ENCODE measurements at places on chromosomes 1 and 21.
A peak's percentile ranks its signal among the peaks of the same experiment; 100 is the strongest.

DNA sequence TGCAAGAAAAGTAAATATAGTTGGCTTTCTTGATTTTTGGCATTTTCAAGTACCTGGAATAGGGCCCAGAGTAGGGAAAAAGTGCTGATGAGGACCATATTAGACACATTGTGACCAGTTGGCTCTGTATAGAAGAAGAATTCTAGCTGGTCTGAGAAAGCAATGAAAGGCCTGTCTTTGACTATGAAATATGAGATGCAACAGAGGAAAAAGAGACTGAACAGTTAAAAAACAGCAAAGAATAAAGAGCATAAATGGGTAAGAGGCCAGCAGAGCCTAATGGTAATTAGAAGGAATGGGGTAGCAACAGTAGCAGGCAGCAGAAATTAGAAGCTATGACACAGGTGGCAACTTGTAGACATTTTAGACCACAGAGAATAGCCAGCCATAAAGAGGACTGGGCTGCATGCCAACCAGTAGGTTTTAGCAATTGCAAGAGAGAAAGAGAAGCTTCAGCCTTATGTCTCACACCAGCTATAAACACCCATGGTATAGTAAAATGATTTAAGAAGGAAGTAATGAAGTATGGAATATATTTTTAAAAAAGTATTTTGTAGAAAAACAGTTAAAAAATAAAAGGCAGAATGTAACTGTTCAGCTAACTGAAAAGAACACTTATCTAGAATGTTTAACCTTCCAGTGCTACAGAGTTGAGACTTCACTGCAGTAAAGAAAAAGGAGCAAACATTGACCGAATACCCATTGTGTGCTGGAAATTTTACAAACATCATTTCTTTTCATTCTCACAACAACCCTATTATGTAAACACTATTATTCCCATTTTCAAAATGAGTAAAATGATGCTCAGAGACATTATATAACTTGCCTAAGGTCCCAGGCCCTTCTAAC lies 114.1 kb downstream of the LHX4 start:
- no peak for DNase-seq

DNA sequence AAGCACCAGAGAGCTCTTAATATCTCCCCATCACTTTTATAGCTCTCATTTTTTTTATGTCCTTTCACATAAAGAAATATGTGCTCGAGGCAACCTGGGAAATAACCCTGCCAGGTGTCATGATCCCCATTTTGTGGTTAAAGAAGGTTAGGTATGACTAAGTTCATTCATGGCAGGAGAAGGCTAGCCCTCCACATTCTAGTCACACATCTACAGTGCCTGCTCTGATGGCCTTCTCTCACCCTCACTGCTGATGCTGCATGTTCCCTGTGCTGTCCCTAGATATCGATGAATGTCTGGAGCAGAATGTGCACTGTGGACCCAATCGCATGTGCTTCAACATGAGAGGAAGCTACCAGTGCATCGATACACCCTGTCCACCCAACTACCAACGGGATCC lies 187.5 kb downstream of the TPR start:
- no peak for DNase-seq

DNA sequence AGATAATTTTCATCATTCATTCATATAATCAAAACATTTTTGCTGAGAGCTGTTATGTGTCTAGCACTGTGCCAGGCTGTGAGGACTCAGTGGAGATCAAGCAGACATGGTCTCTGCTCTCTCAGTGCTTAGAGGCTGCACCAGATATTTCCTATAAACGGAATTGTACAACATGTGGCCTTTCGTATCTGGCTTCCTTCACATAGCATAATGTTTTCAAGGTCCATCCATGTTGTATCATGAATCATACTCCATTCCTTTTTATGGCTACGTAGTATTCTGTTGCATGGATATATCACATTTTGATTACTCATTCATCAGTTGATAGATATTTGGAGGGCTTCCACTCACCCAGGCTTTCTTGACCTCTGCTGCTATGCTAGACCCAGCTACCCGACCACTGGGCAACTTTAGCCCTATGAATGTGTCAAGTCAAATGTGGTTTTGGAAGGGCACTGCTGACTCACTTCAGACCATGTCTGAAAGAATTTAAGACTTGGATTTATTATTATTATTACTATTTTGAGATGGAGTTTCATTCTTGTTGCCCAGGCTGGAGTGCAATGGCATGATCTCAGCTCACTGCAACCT lies 18.5 kb downstream of the NCF2 start:
- DNase-seq, result no peak

GRCh38 chr1:34642679-34643078 lies 112.2 kb upstream of the GJB5 start:
- no peak for DNase-seq

DNA sequence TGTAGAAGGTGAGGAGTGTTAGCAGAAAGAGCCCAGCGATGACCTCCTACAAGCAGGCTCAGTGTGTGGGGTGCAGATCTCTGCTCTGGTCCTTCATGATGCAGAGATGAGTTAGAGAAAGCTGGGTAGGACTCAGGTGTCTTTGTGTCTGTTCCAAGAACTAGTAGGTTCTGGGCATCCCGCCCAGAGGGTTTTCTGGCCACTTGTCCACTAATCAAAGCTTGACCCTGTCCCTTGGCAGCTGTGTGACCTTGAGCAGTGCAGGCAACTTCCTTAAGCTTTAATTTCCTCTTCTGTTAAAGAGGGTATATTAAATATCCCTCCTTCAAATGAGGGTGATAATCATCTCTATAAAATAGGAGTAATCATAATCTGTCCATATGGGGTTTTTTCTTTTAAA lies 54.7 kb upstream of the WNT4 start:
- no peak for DNase-seq

- DNase-seq, result peak; percentile 86
Observed at GRCh38 chr1:89820422-89821321, at the start of gene LRRC8D. LRRC8D (plus strand) TSS chr1:89821032; CDS start chr1:89933069, 112,037 bp downstream.

GRCh38 chr1:40949563-40949962 lies 29.9 kb upstream of the CTPS1 start:
- DNase-seq, result no peak

- no peak for DNase-seq
Observed at GRCh38 chr1:15538771-15539170, 12.1 kb downstream of the DNAJC16 start.

DNA sequence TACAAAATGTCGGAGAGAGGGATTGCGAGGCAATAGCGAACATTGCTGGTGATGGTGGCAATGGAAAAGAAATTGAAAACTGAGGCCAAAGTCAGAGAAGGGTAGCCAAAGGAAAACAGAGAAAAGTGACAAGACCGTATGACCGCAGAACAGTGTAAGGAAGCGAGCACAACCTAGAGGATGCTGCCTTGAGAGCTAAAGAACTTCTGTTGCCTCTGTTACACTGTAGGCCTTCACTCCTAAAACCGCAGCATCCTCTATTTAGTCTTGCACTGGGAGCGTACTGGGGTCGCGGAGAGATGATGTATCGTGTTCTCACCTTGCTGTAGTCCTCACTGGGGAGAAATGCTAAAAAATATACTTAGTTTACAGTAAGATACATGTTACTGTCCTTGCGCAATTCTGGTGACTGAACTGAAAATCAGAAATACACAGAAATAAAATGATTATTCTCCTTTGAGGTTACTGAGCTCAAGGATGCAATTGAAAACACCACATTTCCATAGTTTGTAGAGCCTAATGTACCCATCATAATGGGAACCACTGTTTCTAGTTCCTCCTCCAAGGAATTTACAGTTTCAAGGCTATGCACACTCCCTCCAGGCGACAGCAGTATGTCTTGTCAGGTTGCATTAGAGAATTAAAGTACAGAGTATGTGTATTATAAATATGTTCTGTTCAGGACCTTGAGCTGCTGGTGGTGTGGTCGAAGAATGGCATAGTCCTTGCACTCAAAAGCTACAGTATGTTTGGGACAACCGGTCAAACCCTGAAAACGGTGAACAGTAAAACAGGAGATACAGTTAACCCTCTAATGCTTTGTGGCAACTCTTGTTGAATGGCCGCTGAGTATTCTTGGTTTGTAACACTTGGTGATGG lies 1.3 kb downstream of the NEK7 start:
- peak; percentile 70 for DNase-seq

- no peak for DNase-seq
Observed at GRCh38 chr1:84078108-84078841, 65.8 kb upstream of the PRKACB start.

DNA sequence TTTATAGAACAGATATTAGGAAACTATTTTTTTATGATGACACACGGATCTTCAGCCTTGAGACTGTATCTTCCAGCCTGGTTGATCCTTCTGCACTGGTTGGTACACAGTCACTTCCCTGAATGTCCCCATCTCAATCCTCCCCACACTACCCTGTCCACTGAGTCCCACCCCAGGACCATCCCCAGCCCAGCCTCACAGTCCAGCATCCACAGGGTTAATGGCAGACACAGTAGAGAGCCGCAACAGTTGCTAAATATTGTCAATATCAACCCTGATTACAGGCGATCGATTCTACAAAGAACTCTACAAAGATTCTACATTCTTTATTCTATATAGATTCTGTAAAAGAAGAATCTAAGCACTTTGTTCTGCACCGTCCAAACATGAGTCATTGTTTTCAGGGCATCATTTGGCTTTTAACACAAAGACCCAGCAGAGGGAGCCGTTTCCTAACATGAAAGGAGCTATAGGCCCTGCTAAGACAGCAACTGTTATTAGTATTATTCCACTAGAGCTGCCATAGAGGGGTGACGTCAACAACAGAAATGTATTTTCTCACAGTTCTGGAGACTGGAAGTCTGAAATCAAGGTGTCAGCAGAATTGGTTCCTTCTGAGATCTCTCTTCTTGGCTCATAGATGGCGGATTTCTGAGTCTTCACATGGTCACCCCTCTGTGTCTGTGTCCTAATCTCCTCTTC lies 30.1 kb upstream of the IFNAR2 start:
- DNase-seq, result peak; percentile 81

- peak; percentile 89 for DNase-seq
Observed at GRCh38 chr1:153532769-153533599, 2.8 kb downstream of the S100A6 start.

DNA sequence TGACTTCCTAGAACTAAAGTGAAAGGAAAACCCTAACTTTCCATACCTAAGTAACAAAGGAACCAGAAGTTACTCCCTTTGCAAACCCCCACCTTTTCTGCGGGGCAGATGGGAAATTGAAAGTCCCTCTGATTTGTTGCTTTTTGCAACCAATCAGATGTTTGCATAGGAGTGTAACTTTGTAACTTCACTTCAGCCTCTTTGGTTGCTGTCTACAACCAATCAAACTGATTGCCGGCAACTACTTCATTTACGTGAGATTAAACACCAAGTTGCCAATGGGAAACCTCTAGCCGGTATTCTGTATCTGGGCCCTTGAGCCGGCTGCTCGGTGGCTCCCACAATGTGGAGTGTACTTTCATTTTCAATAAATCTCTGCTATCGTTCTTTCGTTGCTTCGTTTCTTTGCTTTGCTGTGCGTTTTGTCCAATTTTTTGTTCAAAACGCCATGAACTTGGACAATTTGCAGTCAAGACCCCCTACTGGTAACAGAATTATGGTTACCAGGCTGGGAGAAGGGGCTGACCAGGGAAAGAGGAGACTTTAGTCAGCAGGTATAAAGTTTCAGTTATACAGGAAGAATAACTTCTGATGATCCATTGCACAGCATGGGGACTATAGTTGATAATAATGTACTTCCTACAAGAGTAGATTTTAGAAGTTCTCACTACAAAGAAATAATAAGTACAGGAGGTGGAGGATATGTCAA lies 69.2 kb upstream of the RGS2 start:
- DNase-seq, result no peak

- no peak for DNase-seq
Observed at GRCh38 chr1:6143395-6143794, 36.7 kb downstream of the CHD5 start.

DNA sequence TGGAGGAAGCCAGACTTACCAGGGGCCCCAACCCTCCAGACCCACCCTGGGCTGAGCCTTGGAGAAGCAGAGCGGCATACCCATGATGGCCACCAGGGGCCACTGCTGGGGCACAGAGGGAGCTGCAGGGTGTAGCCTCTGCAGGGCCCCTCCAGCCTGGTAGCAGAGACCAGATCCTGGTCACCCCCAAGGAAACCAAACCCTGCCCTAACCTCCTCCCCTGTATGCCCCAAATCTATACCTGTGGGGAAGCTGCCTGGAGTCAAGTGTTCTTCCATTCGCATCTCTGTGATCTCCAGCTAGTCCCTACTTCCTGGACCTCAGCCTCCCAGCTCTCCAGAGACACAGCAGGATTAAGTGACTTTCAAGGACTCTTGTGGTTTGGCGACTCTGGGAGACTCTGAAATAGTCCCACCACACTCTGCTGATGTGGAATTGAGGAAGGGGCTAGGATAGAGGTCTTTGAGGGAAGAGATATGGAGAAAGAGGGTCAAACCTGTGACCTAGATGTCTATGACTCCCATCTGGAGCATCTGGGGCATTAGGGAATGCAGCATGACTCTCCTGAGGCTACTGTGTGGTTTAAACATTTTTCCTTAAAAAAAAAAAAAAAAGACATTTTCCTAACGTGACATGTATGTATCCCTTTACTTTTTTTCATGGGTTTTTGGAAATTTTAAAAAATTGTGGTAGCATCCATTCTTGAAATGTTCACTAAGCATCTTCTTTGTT lies 119.2 kb upstream of the IPO9 start:
- DNase-seq, result peak; percentile 77

DNA sequence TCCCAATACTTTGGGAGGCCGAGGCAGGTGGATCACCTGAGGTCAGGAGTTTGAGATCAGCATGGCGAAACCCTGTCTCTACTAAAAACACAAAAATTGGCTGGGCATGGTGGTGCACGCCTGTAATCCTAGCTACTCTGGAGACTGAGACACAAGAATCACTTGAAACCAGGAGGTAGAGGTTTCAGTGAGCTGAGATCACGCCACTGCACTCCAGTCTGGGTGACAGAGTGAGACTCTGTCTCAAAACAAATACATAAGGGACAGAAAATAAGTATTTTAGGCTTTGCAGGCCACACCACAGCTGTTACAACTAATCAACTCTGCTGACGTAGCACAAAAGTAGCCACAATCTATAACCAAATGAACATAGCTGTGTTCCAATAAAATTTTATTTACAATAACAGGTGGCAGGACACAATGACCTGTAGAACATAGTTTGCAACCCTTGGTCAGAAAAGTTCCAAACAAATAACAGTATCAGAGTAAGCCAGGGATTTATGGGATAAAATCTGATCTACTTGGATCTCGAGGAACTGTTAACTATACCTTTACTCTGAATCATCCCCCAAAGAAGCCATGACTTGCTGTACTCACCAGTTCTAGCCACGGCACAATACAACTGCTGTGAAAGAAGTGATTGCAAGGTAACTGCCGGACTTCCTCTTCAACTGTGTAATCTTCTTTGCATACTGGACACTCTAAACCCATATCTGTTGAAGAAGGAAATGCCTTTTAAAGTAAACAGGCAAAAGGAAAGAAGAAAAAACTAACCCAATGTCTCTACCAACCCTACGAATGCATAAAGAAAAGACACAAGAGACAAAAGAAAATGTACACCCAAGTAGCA lies 28.3 kb downstream of the CD160 start:
- DNase-seq, result no peak

All from stimulated activated effector memory CD8-positive, alpha-beta T cell treated with anti-CD3 and anti-CD28 coated beads, Interleukin-12 subunit alpha, Interleukin-12 subunit beta, amount 100 ng/mL, for 72 hours (primary cell).